ENCODE measurements at places on chromosomes 16 and 17.

- DNase-seq, result no peak
These were observed 77.8 kb downstream of the WWOX start for GRCh38 chr16:78177218-78177617.

DNA sequence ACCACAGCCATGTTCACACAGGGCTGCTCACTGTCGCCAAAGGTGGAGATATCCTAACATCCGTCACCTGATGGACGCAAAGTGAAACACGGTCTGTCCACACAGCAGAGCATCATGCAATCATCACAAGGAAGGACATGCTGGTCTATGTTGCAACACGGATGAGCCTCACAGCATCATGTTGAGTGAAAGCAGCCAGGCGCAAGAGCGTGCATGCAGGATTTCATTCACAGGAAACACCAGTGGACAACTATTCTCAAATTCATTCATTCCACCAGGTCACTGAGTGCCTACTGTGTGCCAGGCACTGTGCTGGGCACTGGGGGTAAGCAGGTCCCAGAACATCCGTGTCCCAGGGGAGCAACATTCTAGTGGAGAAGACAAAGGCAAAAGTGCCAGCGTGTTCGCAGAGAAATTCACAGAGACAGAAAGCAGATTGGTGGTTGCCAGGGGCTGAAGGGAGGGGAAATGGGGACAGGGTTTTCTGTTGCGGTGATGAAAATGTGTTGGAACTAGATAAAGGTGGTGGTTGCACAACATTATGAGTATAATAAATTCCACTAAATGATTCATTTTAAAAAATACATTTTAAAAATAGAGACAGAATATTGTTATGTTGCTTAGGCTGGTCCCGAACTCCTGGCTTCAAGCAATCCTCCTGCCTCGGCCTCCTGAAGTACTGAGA, 22.7 kb upstream of the KCNJ12 start:
- DNase-seq, result no peak

DNA sequence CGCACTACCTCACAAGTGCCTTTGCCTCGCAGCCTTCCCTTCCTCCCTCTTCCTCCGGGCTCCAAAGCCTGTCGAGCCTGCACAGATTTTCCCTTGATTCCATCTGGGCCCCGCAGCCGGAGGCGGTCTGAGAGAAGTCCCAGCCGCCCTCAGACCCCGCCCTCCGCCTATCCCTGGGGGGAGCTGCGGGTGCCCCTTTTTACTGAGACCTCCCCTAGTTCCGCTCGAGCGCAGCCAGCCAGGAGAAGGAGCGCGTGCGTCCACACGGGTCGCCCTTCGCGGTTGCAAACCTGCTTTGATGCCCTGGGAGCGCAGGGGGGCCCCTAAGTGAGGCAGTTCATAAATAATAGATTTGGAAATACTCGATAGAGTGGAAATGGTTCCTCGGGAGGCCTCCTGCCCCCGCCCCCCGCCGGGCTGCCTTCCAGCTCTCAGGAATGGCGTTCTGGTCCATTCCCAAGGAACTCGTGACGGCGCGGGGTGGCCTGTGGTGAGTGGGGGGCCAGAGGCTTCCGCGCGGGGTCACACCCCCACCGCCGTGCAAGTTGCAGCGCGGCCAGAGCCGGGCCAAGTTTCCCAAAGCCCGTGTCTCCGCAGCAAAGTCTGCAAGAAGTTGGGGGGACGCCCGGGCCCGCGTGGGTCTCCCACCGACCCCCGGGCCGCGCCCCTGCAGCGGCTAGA, 610 bp downstream of the C16orf74 start:
- no peak for DNase-seq

GRCh38 chr16:57409870-57410587, 5.5 kb downstream of the CCL17 start:
- DNase-seq, result no peak

DNA sequence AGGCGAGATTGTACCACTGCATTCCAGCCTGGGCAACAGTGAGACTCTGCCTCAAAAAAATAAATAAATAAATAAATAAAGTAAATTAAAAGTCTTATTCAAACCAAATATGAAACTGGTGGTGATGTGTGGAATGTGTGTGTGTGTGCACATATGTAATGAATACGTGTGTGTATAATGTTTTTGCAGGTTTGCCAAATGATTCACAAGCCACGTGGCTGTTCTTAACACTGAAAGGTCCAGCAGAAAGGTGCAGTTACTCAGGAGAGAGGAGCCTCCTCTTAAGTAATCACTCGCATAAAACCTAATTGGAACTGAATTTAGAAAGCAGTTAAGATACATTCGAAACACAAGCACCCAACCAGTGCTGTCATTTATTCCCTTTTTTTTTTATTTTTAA, 22.9 kb downstream of the GDE1 start:
- DNase-seq, result no peak

DNA sequence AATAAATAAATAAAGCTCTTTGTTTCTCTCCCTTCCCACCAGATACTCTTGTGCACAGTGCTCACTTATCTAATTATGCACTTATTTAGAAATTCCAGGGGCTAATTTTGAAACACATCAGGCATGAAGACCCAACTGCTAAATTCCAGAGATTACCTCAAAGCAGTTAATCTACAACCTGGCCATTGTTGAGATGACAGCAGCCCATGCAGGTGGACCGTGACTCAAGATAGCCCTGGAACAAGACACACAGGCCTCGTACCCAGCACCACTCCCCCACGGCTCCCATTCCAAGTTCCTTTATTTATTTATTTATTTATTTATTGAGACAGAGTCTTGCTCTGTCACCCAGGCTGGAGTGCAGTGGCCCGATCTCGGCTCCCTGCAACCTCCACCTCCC, 60.1 kb upstream of the NPEPPS start:
- no peak for DNase-seq

GRCh38 chr17:72165192-72165866, 44.5 kb downstream of the SOX9 start:
- no peak for DNase-seq

DNA sequence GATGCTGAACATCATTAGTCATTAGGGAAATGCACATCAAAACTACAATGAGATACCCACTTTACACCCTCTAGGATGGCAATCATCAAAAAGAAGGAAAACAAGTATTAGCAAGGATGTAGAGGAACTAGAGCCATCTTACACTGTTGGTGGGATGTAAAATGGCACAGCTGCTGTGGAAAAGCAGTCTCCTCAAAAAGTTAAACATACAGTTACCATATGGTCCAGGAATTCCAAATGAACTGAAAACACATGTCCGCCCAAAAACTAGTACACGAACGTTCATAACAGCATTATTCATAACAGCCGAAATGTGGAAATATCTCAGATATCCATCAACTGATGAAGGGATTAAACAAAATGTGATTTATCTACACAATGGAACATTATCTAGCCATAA, 7.0 kb downstream of the FBF1 start:
- DNase-seq, result no peak

- no peak for DNase-seq
These were observed 38.4 kb downstream of the TSC2 start for GRCh38 chr16:2086106-2086742.

DNA sequence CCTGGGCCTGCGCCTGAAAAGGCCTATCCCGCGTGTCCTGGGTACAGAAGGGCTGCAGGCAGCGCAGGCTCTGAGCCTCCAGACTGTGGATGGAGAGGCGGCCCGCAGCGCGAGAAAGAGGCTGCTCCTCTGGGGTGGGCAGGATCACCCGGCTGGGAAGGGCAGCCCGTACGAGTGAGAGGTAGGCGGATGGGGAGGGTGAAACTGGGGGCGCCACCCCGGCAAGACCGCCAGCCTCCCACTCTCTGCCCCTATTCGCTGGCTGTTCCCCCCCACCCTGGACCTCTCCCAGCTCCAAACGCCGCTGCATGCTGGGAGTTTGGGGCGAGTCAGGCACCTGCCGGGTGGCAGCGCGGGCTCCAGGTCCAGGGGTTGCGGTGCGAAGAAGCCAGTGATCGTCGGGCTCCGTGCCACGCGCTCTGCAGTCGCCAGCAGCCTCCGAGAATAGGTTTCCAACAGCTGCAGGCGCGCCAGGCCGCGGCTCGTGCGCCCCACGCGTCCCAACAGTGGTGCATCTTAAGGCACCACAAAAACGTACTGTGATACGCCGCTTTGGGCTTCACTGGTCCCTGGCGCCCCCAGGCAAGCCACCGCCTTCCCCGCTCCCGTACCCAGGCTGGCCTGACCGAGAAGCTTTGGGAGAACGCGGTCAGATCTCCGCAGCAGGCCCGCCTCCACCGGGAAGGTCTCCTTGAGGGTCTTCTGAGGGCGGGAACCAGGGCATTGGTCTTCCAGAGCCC, 1.1 kb downstream of the NOXO1 start:
- no peak for DNase-seq

GRCh38 chr17:66706851-66707450, 128.0 kb upstream of the CACNG5 start:
- DNase-seq, result no peak

- DNase-seq, result no peak
These were observed 35.9 kb upstream of the NUDT7 start for GRCh38 chr16:77686385-77686784.

DNA sequence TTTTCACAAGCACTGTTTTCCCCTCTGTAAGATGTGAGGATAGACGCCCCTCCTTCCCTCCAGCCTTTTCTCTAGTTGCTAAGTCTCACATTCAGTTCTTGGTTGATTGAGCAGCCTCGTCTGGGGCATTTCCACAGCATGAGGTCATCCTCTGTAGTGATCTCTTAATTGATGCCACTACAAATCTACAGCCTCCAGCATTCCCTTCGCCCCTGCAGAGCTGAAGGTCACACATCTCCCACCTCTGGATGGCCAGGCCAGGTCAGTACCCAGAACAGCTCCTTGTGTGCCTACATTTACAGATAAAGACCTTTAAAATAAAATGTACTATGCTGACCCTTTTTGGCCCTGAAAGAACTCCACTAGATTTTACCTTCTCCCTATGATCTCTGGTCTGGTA, 32.5 kb upstream of the CDH11 start:
- DNase-seq, result no peak

DNA sequence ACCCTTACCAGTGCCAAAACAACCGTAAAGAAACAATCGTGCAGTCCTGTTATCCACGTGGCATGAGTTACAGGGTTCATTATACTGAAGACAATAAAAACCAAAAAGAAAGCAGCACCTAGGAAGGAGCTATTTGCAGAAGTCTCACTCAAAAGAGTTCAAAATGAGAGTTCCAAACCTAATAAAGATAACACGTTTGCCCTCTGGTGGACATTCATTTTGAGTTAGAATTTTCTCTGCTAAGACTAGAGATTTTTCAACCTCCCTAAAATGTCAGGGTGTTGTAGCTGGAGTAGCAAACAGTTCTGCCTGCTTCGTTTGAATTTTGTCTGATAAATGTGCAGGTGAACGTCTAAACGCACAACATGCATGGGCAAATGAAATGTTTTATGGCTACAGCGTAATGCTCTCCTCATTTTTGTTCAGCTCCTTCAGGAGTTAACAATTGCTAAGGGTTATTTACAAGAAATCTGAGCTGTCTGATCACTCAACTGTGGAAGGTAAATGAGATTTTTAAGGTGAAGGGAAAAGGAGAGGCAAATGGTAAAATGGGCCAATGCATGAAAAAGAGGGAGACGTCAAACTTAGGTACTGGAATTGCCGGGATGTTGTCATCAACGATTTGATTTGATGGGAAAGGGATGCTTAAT, 1067.9 kb upstream of the EEF2KMT start:
- DNase-seq, result no peak

- no peak for DNase-seq
These were observed 3.5 kb upstream of the UBALD2 start for GRCh38 chr17:76261421-76262215.

DNA sequence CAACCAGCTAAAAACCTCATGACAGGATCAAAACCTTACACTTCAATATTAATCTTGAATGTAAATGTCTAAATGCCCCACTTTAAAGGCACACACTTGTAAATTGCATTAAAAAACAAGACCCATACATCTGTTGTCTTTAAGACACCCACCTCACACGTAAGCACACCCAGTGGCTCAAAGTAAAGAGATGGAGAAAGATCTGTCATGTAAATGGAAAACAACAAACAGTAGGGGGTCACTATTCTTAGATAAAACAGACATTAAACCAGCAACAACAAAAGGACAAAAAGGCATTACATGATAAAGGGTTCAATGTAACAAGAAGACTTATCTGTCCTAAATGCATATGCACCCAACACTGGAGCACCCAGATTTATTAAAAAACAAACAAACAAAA, 35.6 kb downstream of the SDR42E1 start:
- DNase-seq, result no peak

GRCh38 chr16:19008245-19009169, 24.8 kb downstream of the TMC7 start:
- no peak for DNase-seq

GRCh38 chr17:50560185-50560824, at the start of gene CACNA1G:
Gene CACNA1G, plus strand, starts transcription at chr17:50560715. Its CDS starts 745 bp downstream, at chr17:50561460.
- DNase-seq, result peak; percentile 91

DNA sequence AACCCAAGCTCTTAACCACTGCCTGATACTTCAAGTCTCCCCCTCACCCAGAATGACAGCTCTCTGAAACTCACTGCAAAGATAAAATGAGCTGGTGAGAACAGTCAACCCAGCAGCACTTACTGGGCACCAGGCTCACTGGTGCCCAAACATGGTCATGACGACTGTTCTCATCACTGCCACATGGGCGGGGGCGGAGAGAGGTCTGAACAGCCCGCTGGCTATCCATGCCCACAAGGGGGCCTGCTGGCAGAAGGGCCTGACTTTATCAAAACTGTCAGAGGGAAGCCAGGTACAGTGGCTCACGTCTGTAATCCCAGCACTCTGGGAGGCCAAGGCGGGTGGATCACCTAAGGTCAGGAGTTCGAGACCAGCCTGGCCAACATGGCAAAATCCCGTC, 4.0 kb downstream of the MYBBP1A start:
- DNase-seq, result no peak

GRCh38 chr16:69217433-69217832, 30.5 kb downstream of the SNTB2 start:
- no peak for DNase-seq

GRCh38 chr16:65688301-65688700, 566.4 kb upstream of the CDH11 start:
- no peak for DNase-seq

GRCh38 chr16:3175157-3176093, 12.6 kb upstream of the OR1F1 start:
- no peak for DNase-seq

DNA sequence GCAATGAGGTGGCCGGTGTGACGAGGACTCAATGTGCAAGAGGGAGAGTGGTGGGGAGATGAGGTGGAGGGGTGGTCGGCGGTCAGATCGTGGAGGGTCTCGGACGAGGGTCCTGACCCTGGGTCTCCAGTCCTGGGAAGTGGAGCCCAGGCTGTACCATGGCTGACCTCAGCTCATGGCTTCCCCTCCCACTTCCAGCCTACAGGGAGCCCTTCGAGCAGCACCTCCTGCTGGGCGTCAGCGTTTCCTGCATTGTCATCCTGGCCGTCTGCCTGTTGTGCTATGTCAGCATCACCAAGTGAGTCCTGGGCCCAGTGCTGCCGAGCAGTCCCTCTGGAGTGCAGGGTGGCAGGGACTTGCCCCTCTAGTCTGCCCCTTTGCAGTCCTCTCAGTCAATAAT, 41.8 kb downstream of the IL4R start:
- peak; percentile 51 for DNase-seq

GRCh38 chr16:12433691-12434390, 369.8 kb downstream of the CPPED1 start:
- DNase-seq, result no peak

Data from CD4-positive, alpha-beta T cell treated with Interleukin-10 for 1 hour (primary cell).